ENCODE measurements at places on chromosomes 2 and 18. TPM values are rescaled to one million over a fixed set of nuclear protein-coding genes. Genes with fewer than 3 reads are reported as not detected.

- no peak for DNase-seq
- H3K36me3 ChIP-seq: no peaks in the 10 kb centered on the region
- H3K4me1 ChIP-seq: no peaks in the 10 kb centered on the region
- H3K27ac ChIP-seq: no peak overlapping the region
Measured at GRCh38 chr2:235546151-235546435, 52.2 kb downstream of the AGAP1 start.

DNA sequence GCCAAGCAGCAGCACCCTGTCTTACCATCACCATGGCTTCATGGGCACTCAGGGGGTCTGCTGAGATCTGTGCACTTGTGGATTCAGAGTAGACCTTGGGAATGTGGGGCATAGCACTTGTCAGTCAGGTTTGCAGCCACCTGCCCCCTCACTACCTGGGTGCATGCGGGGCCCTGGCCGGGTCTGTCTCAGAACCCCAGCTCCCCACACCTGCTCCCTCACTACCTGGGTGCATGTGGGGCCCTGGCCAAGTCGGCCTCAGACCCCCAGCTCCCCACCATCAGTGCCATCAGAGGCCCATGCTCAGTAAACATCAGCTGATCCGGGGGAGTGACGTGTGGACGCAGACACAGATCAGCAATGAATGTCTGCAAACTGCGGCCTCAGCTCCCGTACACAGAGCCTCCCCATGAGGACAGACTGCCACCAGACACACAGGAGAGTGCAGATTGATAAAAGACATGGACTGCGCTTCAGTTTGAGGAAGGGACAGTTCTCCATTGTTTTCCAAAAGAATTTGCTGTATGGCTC lies 205.1 kb downstream of the GLI2 start:
- DNase-seq: no peak
- H3K27me3 ChIP-seq: no peaks in the 10 kb centered on the region
- H3K36me3 ChIP-seq: no peaks in the 10 kb centered on the region
- H3K4me3 ChIP-seq: no peak overlapping the region
- no peak overlapping the region for H3K27ac ChIP-seq
- H3K4me1 ChIP-seq: peaks cover 2% of the 10 kb centered on the region

DNA sequence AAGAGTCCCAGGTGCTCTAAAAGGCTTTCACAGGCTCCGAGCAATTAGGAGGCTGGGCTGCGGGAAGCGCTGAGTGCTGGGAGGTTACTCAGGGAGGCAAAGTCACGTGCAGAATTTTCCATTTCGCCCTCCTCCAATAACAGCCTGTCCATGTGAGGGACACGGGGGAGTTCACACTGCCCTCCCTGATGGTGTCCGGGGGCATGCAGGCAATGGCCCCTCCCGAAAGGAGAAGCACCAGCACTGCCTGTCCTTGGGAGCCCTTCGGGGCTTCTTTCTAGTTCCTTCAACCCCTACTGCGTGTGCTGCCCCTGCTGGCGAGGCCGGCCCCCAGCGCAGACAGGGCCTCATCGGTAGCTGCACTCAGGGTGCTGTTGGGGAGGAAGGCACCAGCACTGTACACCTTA lies 63.1 kb upstream of the HPCAL1 start:
- no peaks in the 10 kb centered on the region for H3K27me3 ChIP-seq
- DNase-seq: peak; percentile 48
- H3K4me1 ChIP-seq: no peaks in the 10 kb centered on the region
- no peak overlapping the region for H3K4me3 ChIP-seq
- H3K36me3 ChIP-seq: no peaks in the 10 kb centered on the region

HOXD8 gene
- total RNA-seq: 14.4 TPM

PARD3B gene
- 50.9 TPM for total RNA-seq

DNA sequence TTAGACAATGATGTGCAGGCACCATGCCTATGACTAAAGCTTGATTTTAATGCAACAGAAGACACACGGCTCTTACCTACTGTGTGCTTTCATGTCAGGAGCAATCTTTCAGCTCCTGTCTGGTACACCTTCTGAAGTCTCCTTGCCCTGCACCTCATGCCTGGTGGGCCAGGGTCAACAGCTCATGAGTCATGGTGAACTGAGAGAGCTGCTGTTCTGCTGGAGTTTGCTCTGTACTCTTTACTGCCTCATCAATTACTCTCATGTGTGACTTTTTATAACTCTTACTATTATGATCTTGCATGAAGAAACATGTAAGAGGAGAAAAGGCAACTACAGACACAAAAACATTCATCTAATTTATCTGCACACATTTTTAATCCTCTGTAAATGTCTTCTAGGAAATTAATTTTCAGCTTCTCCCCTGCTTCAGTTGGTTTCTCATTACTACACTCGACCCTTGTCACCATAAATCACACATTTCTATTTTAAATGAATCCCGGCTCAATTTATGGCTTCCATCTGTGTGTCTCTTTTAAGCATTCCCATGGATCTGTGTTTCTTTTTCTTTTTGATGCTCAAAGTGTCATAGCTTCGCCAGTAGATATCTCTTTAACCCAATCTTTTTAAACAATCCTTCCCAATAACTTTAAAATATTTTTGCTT lies 9.7 kb downstream of the SERPINB7 start:
- H3K27ac ChIP-seq: no peak overlapping the region
- no peak for DNase-seq
- H3K4me1 ChIP-seq: no peaks in the 10 kb centered on the region
- H3K36me3 ChIP-seq: no peaks in the 10 kb centered on the region

GRCh38 chr2:120934574-120935338 lies 199.1 kb downstream of the GLI2 start:
- DNase-seq: no peak
- no peak overlapping the region for H3K27ac ChIP-seq
- H3K27me3 ChIP-seq: no peaks in the 10 kb centered on the region

ABCB11 gene
- 0.21 TPM for total RNA-seq

DNA sequence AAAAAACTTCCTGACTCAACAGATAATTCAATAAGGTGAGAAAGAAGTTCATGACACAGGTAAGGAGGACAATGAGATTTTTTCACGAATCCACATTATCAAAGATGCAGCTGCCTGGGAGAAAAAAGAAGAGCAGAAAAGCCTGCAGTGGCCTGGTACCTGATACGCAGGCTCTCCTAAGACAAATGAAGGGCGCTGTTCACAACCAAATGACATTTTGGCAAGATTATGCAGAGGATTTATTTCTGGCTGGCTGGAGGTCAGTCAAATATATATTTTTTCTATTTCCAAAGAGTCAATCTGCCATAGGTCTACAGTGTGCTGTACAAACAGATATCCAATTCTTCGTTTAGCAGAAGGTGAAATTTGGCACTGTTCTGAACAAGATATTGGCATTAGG lies 257.3 kb downstream of the STK39 start:
- H3K36me3 ChIP-seq: no peaks in the 10 kb centered on the region
- H3K4me3 ChIP-seq: no peak overlapping the region
- peaks cover 7% of the 10 kb centered on the region for H3K4me1 ChIP-seq
- no peak overlapping the region for H3K27ac ChIP-seq

DNA sequence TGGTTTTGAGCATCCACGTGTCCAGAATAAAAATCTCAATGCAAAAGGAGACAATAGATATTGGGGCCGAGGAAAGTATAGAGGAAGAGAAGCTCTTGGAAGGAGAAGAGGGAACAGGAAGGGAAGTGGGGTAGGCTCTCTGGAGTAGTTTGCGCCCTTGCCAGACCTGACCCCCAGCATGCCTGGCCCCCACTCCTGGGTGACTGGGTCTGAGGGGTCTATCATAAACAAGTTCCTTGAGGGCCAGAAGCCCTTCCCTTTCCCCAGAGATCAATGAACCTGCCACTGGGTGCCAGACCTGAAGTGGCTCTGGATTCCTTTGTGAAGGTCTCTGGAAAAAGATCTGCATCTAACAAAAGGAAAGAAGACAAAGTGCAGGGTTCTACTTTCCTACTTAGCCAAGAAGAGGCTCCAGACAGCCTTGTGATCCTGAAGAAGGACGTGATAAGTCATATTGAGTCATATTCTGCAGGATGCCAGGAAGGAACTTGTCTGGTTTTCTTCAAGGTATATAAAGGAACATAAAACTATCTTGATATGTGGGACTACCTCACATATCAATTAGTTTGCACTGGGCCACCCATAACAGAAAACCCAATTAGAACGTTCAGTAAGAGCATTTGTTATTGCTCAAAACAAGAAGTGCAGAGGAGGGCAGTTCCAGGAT lies 18.7 kb upstream of the ATOH8 start:
- no peaks in the 10 kb centered on the region for H3K36me3 ChIP-seq
- H3K27ac ChIP-seq: no peak overlapping the region
- no peak for DNase-seq
- H3K27me3 ChIP-seq: no peaks in the 10 kb centered on the region

DNA sequence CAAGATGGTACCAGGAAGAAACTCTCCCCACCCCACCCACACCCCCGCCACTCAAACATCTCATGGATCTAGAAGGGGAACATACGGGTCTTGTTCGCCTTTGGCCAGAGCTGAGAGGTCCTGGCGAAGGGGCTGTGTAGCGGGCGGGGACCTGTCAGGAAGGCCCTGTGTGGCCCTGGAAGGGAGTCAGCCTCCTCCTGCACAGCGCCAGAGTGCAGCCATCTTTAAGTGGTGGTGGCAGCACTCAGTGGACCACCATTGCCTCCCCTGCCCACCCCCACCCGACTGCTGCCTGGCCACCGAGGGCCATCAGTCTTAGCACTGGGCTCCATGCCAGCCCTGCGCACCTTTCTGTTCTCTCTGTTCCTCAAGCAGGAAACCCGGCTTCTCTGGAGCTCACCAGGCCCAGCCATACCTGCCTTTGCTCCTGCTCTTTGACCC lies 11.6 kb upstream of the FAHD2A start:
- no peak overlapping the region for H3K4me3 ChIP-seq
- no peaks in the 10 kb centered on the region for H3K4me1 ChIP-seq
- H3K27me3 ChIP-seq: no peaks in the 10 kb centered on the region
- no peaks in the 10 kb centered on the region for H3K36me3 ChIP-seq
- no peak for DNase-seq

DNA sequence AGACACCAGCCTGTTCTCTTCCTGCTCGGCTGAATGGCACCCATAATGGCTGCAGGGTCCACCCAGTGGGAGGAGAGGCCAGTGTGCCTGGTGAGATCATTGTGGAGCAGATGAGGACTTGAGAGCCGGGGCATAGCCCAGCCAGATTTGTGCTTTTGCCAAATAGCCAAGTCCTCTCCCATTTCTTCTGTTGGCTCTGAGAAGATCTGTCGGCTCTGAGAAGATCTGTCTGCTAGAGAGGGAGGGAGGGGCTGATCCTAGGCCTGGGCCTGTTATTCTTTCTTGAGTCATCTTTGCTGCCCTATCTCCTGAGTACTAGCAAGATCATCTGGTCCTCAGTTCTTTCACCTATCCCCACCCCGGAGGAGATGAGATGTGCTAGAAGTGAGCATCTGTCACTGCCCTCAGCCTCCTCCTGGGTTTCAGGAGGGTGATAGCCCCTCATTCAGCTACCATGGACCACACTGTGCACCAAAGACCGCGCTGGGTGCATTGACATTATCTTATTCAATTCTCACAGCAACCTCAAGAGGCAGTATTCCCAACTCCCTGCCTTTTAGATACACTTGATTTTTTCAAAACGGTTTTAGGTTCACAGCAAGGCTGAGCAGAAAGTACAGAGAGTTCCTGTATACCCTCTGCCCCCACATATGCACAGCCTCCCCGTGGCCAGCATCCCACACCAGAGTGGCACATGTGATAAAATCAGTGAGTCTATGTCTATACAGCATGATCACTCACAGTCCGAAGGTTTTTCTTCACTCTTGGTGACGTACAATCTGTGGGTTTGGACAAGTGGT lies 98.6 kb downstream of the CAPN13 start:
- no peak overlapping the region for H3K27ac ChIP-seq
- H3K27me3 ChIP-seq: no peaks in the 10 kb centered on the region
- no peak for DNase-seq
- no peaks in the 10 kb centered on the region for H3K4me1 ChIP-seq
- H3K36me3 ChIP-seq: no peaks in the 10 kb centered on the region

SCYGR7 gene
- not detected for total RNA-seq

DNA sequence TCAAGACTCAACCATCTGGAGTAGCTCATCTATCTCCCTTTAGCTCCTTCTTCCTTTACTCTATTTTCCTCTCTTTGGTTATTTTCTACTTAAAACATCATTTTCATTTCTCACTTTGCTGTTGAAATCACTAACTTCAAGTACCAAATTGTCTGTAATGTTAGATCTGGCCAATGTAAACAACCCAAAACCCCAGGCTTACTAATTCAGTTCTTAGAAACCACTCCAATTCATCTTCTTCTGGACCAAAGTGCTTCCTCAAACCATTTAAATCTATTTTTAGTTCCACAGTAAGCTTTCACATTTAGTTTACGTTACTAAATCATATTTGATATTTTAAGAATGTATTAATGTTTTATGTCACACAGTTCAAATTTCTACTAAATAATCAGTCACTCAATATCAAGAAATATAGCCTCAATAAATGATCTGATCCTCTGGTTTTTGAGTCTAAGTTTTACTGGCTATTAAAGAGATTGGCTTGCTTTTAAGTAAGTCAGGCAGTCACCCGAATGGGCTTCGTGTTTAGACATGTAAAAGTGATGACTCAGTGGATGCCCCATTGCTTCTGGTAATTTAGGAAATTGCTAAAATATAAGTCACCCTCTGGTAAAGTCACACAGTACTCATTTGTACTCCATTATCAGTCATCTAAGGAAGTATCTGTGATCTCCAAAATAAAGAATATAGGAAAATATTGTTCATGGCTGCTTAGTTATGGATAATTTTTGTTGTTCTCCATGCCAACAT lies 527.2 kb upstream of the SOX11 start:
- H3K4me3 ChIP-seq: no peak overlapping the region
- H3K27me3 ChIP-seq: no peaks in the 10 kb centered on the region
- DNase-seq: no peak
- no peak overlapping the region for H3K27ac ChIP-seq

GRCh38 chr2:12178289-12179080 lies 432.1 kb downstream of the LPIN1 start:
- no peak overlapping the region for H3K27ac ChIP-seq
- no peak overlapping the region for H3K4me3 ChIP-seq
- DNase-seq: no peak
- H3K27me3 ChIP-seq: no peaks in the 10 kb centered on the region
- no peaks in the 10 kb centered on the region for H3K36me3 ChIP-seq
- no peaks in the 10 kb centered on the region for H3K4me1 ChIP-seq
